ENCODE measurements at places on chromosomes 3 and 15. TPM values are rescaled to one million over a fixed set of nuclear protein-coding genes. Genes with fewer than 3 reads are reported as not detected.

The LAMB2 gene
- total RNA-seq: not detected

The GOLGA6A gene
- total RNA-seq: not detected

DNA sequence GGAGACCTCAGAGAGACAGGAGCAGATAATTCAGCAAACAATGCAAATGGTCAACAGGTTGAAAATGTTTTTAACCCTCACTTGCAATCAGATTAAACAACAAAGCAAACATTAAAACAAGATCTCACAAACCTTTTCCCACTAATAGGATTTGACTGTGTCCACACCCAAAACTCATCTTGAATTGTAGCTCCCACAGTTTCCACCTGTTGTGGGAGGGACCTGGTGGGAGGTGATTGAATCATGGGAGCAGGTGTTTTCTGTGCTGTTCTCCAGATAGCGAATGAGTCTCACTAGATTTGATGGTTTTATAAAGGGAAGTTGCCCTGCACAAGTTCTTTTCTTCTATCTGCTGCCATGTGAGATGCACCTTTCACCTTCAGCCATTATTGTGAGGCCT is 1.3 kb upstream of the LYSMD4 start:
- H3K36me3 ChIP-seq: peaks cover 10% of the 10 kb centered on the region
- no peaks in the 10 kb centered on the region for H3K27me3 ChIP-seq
- H3K27ac ChIP-seq: no peak overlapping the region
- no peak overlapping the region for H3K4me3 ChIP-seq
- H3K4me1 ChIP-seq: peaks cover 22% of the 10 kb centered on the region

GRCh38 chr3:32181365-32181764 is 57.1 kb upstream of the CMTM8 start:
- no peak overlapping the region for H3K4me3 ChIP-seq
- no peak overlapping the region for H3K27ac ChIP-seq

GRCh38 chr3:26558257-26558656 is 64.3 kb upstream of the LRRC3B start:
- no peak overlapping the region for H3K4me3 ChIP-seq
- no peaks in the 10 kb centered on the region for H3K4me1 ChIP-seq
- H3K27ac ChIP-seq: no peak overlapping the region

DNA sequence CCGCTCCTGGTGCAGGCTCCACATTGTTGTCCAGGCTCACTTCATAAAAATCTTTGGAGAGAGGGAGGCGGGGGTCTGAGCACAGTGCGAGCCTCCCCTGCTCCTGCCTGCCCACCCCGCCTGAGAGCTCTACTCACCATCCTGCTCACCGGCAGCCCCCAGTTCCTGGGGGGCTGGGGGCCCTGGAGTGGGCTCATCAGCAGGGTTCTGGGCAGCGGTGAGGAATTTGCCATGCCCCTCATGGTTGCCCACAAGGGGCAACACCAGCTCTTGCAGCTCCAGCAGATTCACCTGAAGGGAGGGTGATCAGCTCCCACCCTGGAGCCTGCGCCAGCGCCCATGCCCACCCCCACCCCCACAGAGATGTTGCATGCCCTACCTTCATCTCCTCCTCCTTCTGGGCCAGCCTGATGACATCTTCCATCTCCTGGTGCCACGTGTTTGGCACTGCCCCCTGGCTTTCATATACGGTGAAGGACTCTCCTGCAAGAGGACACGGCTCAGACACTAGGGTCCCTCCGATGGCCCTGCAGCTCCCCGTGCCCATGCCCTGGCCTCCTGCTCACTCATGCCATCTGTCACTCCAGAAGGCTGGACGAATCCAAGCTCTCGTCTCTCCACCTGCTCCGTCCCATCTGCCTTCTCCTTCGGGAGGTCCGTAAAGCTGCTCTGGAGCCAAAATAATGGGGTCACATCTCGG is 162.1 kb downstream of the TBC1D2B start:
- no peak overlapping the region for H3K4me3 ChIP-seq
- H3K36me3 ChIP-seq: no peaks in the 10 kb centered on the region

The MYZAP gene
- 0.18 TPM for total RNA-seq

- H3K27me3 ChIP-seq: no peaks in the 10 kb centered on the region
- peak overlapping the region; percentile 68 for H3K27ac ChIP-seq
- H3K4me3 ChIP-seq: peak overlapping the region; percentile 82
- peaks cover 29% of the 10 kb centered on the region for H3K36me3 ChIP-seq
- no peak for DNase-seq
Measured at GRCh38 chr15:76932135-76932966, 802 bp downstream of the RCN2 start.

GRCh38 chr15:93109336-93110102 is 20.5 kb upstream of the RGMA start:
- no peak overlapping the region for H3K27ac ChIP-seq
- no peaks in the 10 kb centered on the region for H3K36me3 ChIP-seq
- peaks cover 9% of the 10 kb centered on the region for H3K4me1 ChIP-seq
- H3K4me3 ChIP-seq: no peak overlapping the region

- DNase-seq: no peak
- no peaks in the 10 kb centered on the region for H3K27me3 ChIP-seq
- H3K4me1 ChIP-seq: no peaks in the 10 kb centered on the region
- no peak overlapping the region for H3K4me3 ChIP-seq
Measured at GRCh38 chr3:61201071-61201470, 50.2 kb downstream of the FHIT start.

GRCh38 chr3:135444058-135444457 is 521.5 kb upstream of the PPP2R3A start:
- no peaks in the 10 kb centered on the region for H3K4me1 ChIP-seq
- no peak for DNase-seq

The RTP4 gene
- total RNA-seq: 23.2 TPM

DNA sequence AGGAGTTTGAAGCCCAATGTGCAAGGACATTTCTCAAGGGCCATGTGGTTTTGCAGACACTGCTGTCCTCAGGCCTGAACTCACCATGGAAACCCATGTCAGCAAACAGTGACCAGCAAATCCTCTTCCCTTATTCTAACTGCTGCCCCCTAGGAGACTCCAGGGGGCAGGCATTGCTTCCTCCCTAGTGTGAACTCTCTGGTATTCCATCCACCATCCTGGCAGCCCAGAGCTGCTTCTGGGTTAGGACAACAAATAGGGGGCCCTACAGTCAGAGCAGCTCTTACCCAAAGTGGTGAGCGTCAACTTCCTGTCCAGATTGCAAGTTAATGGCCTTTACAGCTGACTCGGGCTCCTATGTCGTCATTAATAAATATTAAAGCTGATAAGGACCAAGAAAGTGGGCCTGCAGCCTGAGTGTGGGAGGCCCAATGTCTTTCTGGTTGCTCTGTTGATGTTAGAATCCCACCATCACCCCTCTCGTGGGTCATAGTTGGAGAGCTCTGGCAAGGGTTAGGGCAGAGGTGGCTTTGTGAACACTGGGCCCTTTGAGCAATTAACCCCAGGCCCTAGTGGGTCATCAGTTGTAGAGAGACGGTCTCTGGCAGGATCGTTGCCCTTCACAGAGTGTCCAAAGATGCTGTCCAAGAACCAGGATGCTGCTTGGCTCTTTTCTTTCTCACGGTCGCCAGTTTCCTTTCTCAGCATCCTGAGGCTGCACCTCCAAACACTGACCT is 41.5 kb downstream of the TGM4 start:
- H3K4me3 ChIP-seq: no peak overlapping the region
- H3K27me3 ChIP-seq: peaks cover 3% of the 10 kb centered on the region
- DNase-seq: no peak
- peaks cover 2% of the 10 kb centered on the region for H3K36me3 ChIP-seq

- peaks cover 14% of the 10 kb centered on the region for H3K4me1 ChIP-seq
- H3K36me3 ChIP-seq: peaks cover 31% of the 10 kb centered on the region
- no peak overlapping the region for H3K4me3 ChIP-seq
- no peak for DNase-seq
- H3K27ac ChIP-seq: no peak overlapping the region
Measured at GRCh38 chr15:83018436-83018835, 7.0 kb upstream of the C15orf40 start.
